ENCODE measurements at places on chromosomes 6 and 20. TPM values are rescaled to one million over a fixed set of nuclear protein-coding genes. Genes with fewer than 3 reads are reported as not detected.

The TNF gene
- not detected for total RNA-seq

The LIN28B gene
- total RNA-seq, result 22.4 TPM

The HDGFL1 gene
- not detected for total RNA-seq

The DST gene
- 87.9 TPM for total RNA-seq

The LSM14B gene
- total RNA-seq, result 146 TPM

The PRSS16 gene
- total RNA-seq, result not detected

The SNAP25 gene
- not detected for total RNA-seq
